ENCODE measurements at places on chromosomes 1 and 21.
A peak's percentile ranks its signal among the peaks of the same experiment; 100 is the strongest.

GRCh38 chr1:44034423-44034822 is 3.2 kb upstream of the SLC6A9 start:
- no peak for DNase-seq

DNA sequence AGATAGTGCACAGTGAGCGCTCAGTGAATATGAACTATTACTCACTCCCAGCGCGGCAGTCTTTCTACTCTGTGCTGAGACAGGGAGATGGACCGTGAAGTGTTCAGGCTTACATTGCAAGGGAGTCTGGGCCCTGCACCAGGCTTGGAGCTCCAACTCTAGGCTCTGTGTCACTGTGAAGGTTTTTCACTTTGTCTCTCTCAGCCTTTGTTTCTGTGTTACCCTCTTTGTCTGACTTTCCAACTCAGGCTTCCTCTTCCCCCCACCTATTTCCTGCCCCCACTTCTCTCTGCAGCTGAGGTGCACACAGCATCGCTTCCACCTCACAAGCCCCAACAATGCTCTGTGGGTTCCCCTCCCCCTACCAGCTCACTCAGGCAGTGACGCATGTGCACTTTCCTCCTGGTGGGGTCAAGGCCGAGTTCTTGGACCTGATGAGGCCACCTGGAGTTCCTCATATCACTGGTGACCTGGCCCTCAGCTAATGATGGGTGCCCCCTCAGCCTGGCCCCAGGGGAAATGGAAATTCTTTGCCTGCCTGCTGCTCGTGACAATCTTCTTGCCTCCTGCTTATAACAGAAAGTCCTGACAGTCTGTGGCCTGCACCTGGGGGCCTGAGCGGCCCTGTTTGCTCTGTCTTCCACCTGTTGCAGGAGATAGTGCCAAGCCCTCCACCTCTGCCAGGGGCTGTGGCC is 1.1 kb upstream of the LCK start:
- DNase-seq: peak; percentile 89

GRCh38 chr1:9654834-9655723 is 3.5 kb downstream of the PIK3CD start:
- DNase-seq: peak; percentile 53

GRCh38 chr1:162823771-162824525 is 33.4 kb downstream of the HSD17B7 start:
- DNase-seq: no peak

DNA sequence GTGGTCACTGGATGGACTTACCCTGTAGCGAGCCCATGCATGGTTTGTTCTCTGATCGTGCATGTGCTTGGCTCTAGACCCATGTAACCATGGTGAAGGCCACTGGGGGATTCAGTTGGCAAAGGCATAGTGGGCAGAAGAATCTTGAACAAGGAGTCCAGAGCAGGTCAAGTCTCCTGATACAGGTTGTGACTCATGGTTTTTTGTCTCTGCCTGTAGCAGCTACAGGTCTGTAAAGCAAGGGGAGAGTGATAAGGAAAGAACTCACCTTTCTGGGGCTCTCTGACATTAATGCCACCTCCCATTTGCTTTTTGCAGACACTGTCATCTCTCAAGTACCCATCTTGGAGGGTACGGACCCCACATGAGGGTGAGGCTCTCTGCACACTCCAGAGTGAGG is 153.4 kb upstream of the CAMK1G start:
- no peak for DNase-seq

Measured in CD4-positive, alpha-beta T cell treated with Interleukin-4 for 1 hour (primary cell).